ENCODE measurements at places on chromosomes 7 and 10.

DNA sequence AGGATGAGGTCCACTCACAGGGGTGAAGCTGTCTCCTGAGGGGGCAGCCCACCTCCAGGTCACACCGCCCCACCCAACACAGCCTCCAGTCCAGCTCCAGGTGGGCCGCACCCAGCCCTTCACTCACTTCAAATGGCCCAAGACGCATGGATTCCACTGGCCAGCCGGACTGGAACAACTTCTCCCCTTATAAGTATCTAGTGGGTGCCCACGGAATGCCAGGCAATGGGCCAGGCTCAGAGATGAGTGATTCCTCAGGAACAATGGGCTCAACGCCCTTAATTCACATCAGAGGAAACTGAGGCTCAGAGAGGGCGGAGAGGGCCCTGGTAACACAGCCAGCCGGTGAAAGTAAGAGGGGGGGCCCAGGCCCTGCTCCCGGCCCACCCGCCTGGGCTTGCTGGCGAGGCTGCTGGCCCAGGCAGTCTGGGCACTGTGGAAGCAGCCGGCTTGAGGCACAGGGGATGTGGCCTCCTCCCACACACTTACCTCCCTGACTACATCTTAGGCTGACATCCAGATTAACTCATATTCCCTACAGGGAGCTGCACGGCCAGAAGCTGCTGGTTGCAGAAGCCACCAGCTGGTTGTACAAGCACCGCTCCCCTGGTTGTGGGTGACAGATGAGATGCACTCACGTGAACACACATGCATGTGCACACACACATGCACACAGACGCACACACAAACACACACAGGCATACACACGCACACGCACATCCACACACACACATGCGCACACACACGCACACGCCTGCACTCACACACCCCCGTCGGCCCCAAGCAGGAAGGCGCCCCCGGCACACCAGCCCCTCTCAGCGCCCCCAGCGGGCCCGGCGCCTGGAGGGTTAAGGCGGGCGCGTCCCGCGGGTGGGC is 1.0 kb upstream of the FAM20C start:
- DNase-seq, result no peak

DNA sequence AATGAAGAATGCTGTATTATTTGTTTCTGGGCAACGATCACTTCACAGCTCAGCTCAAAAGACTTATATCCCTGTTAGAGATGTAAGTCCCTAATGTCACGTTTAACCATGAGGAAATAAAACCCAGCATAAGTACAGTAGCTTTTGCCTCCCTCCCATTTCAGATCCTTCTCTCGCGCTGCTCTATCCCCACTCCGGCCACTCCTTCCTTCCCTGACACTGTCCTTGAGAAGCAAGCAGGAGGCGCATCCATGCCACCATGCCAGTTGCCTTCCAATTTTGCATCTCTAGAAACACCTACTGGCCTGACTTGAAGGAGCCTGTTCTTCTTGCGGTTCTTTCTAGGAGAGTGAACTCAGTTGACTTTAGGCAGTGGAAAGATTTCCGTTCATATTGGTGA is 1.2 kb downstream of the FAM180A start:
- DNase-seq, result no peak

DNA sequence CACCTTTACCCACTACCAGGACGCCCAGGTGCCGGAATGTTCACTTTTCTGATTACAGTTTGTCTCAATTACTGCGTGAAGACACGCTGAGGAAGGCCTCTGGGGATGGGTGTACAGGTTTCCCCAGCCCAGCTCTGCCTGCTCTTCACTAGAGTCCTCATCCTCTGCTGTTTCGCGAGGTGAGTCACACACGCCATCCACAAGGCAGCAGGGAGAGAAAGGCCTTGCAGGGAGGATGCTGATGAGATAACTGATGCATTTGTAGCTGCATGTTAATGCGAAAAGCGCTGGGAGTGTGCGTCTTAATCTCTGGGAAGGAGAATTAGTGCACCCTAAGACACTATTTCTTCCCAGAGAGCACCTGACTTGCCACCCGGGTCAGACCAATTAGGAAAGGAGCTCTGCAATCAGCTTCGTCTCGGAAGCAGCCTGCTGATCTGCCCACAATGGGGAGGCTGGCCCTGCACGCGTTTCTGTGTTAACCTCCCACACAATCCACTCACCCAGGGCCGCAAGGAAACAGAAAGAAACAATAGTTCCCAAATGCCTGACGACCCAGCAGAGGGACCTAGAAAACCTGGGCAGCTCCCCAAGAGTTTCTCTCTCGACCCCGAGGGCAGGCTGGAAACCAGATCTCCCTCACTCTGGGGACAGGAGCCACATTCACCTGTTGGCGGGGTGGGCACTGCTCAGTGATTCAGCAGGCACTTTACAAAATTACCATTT is 578.7 kb downstream of the GLRX3 start:
- DNase-seq, result no peak

DNA sequence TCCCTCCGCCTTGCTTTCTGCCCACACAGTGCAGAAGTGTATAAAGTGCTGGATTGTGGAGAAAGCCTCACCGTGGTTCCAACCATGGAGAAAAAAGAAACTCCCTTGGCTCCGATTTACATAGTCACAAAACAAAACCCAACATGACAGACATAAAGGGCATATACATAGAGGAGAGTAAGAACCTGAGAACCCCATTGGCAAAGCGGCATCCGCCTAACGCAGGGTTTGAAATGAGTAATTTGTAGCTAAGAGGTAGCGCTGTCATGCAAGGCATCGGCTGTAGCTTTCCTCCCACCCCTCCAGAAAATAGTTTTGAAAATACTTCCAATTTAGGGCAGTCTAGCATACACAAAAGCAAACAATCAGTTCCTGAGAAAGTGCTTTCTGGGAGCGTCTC is 126.0 kb upstream of the NRBF2 start:
- DNase-seq, result no peak

GRCh38 chr7:28062197-28062991 is 118.2 kb downstream of the JAZF1 start:
- DNase-seq, result peak; percentile 54

Measured in stimulated activated CD4-positive, alpha-beta T cell treated with anti-CD3 and anti-CD28 coated beads, Interleukin-2, amount 100 ng/mL, for 48 hours (primary cell).